ENCODE measurements at places on chromosomes 3 and 15.

DNA sequence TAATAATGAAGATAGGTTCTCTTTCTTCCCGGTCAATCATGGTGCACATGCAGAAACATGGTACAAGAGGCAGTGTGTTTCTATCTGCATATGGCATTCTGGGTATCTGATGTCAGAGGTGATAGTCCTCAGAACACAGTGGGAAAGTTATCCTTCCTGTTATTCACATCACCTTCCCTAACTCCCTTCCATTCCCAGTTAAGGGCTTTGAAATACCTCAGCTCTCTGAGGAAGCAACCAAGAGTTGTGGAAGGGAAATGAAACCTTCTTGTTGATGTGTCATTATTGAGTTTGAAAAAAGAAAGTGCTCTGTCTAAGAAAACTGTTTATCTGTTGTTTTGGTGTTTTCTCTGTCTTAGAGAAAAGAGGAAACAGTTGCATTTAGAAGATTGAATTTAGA is 21.9 kb upstream of the P2RY13 start:
- no peak for DNase-seq

DNA sequence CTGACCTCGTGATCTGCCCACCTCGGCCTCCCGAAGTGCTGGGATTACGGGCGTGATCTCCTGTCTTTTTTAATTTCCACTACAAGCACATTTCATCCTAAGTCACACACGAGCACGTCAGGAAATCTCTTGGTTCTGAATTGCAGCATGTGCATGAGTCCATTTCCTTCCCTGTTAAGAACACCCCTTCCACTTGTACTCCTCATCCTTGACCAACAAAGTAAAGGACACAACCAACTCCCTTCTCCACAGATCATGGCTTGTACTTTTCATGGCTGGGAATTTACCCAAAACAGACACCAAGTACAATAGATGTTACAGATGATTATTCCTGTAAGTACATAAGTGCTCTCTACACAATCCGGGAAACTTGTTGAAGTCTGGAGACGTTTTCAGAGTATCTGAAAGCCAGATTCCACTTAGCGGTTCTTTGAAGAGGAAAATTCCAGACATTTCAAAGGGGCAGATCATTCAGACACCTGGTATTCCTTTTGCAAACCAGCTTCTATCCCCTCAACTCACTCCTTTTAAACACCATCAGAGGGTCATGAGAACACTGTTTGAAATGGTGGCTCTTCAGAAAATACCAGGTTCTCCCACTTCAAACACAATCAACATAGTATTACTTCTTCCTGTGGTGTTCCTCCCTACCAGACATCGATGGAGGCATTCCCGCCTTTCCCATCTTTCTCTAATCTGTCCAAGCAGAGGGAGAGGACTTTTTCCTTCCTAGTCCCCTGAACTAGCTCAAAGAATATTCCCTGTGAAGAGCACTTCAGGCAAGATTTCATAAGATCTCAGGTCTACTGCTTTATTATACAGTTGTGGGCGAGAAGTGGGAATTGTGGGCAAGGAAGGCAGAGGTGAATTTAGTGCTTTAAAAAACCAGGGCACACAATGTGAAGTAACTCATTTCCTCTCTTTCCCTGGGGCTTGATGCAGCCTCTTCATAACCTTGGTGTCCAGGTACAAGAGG is 80.1 kb upstream of the TSC22D2 start:
- DNase-seq, result no peak

- DNase-seq, result no peak
Measured at GRCh38 chr15:80608688-80609087, 86.4 kb upstream of the ABHD17C start.

- DNase-seq, result no peak
Measured at GRCh38 chr3:142318331-142318730, 92.9 kb upstream of the GK5 start.

GRCh38 chr15:31100738-31101137 is 787 bp downstream of the TRPM1 start:
- peak; percentile 72 for DNase-seq

DNA sequence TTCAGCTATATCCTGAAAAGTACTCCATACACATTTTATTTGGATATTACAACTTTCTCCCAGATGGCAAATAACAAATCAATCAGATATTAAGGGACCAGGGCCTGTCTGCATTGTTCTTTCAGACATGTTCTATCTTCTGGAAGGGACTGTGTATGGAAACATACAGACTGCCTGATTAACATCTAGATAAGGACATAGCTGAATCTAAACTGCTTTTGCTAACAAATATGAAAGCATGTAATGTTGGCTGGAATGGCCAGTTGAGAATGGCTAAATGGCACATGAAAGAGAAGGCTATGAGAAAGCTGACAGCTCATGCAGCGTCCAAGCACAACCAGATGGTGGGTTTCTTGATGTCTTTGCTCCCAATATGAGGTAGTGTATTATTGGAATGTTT is 149.4 kb downstream of the CFAP20DC start:
- DNase-seq, result no peak

DNA sequence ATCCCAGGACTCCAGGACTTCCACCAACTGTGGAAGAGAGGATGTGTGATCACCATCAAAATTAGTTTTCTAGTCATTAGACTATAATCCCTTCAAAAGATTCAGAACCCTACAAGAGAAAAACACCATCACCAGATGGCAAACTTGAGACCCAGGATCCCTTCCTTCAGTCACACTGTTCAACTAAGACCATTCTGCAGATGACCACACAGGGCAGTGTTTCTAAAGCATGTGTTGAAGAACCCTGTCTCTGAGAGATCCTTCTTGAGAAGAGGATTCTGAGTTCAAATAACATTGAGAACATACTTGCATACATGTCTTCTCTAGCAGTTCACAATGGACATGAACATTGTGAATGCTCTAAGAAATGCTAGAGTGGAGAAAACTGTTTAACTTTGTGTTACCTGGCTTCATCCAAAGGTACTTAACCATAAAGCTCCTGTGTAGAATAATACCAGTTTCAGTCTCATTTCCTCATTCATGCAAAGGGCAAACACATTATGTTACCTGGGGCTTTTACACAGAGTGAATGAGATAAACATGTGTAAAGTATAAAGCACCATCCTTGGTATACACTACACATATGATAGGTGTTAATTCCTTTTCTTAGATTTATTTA is 2.4 kb upstream of the ADGRG7 start:
- no peak for DNase-seq

GRCh38 chr15:31237043-31237324 is 89.7 kb upstream of the KLF13 start:
- no peak for DNase-seq

DNA sequence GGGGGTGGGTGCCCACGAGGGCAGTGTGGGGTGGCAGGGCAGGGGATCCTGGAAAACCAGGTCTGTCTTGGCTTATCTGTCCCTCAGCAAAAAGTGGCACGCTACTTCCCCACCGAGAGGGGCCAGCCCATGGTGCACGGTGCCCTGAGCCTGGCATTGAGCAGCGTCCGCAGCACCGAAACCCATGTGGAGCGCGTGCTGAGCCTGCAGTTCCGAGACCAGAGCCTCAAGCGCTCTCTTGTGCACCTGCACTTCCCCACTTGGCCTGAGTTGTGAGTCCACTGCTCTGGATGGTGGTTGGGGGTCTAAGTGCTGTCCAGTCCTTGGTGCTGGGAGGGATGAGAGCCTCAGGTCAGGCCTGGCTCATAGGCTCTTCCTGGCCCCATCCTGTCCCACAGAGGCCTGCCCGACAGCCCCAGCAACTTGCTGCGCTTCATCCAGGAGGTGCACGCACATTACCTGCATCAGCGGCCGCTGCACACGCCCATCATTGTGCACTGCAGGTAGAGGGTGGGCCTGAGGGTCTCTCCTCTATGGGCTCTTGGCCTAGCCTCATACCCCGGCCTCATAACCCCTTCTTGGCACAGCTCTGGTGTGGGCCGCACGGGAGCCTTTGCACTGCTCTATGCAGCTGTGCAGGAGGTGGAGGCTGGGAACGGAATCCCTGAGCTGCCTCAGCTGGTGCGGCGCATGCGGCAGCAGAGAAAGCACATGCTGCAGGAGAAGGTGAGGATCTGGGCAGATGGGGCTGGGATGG is 31.1 kb downstream of the PTPN23 start:
- DNase-seq, result no peak

GRCh38 chr3:131329774-131330173 is 51.8 kb upstream of the NUDT16 start:
- no peak for DNase-seq

DNA sequence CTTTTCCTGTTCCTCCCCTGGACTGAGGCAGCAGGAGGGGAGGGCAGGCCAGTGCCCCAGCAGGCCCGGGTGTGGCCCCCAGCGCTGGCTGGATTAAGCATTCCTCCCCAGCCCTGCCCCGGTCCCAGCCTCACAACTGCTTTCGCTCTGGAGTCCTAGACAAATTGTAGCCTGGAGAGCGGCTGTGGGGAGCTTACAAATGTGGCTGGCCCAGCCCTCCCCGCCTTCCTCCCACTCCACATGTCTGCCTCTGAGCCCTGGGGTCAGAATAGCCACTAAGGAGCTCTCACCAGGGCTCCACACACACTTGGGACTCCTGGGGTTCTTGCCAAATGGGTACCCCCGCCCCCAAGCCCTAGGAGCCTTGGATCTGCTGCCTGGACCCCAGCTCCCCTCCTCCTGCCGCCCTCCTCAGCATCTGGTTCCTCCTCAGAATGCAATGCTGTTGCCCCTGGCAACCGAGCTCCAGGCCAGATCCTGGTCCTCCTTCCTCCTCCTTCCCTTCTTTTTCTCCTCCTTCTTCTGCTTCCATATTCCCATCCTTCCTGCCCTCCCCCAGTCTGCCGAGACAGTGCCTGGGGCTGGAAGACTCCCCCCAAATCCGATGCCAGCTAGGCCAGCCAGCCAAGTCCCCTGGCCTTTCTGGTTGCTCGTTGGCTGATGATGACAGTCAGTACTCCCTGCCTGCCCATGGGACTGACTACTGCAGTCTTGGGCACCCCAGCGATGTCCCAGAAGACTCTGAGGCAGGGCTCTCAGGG is 91.1 kb downstream of the LINGO1 start:
- DNase-seq, result no peak

GRCh38 chr3:186452517-186452916 is 90.5 kb upstream of the DGKG start:
- no peak for DNase-seq

DNA sequence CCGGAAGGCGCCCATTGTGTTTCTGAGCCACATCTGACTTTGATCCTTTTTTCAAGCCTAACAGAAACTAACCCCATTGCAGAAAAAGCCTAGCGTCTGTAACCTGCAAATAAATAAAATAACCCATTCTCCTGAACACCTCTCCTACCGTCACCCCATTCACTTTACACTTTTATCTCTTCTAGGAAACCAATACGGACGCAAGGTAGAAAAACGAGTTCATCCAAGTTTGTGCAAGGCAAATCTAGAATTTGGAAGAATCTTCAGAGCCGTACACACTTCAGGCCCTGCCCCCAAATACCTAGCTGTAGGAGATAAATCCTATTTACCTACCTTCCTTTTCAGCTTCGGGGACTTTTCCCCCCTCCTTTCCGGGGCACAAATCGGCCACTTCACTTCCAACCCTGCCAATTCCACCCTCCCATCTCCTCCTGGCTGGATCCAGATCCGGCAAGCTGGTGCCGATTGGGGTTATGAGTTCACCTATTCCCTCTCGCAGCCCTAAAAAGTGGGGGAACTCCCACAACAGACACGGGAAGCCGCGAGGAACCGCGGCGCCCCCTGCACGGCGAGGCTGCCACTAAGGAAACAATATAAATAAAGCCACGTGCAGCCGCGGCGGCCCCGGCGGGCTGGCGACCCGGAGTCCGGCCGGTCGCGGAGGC is 987 bp downstream of the PRTG start:
- DNase-seq, result no peak

DNA sequence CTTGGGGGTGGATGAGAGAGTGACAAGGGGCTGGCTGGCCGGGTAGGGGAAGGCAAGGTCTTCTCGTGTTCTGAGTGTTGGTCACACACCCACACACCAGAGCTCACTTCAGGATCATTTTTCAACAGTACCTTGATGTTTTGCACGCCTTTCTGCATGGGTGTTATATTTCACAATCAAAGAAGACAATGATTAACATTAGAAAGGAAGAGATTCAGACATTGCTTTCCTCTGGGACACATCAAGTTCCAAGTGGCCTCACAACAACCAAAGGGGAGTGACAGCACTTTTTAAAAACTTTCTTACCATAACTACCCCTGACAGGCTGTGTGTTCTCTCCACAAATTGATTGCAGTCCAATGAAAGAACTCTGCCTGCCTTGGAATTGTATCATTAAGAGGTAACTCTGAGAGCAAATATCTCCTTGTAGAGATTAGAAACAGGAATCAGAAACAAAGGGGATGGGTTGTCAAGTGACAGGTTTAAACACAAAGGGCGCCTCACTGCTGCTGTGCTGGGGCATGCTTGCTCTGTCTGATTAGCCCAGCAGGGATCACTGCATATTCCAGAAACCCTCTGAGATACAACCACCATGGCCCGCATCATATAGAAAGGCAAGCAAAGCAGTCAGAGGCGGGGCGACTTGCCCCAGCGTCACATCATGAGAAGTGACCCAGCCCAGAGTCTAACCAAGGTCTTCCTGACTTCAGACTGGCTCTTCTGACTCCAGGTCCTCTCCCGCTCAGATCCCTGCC is 230.8 kb downstream of the FEZF2 start:
- no peak for DNase-seq
